ENCODE measurements at places on chromosomes 3 and 15. TPM values are rescaled to one million over a fixed set of nuclear protein-coding genes. Genes with fewer than 3 reads are reported as not detected.

DNA sequence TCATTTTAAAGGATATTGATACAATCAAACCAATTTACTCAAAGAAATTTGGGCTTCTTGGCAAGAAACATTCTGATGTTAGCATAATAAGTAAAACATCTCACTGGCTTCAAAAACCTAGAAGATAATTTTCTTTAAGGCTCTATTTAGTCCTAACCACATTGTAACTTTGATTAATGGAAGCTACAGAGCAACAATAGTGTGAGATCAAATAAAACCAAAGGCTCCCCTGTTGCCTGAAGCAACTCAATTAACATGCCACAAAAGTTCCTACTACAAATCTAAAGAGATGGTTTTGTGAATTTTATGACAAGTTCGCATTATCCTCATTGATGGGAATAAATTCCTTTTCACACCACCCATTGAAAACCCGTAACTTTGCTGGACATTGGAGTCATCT lies 5.9 kb downstream of the DPH6 start:
- no peak for DNase-seq

UTS2B gene
- not detected for total RNA-seq

TASOR gene
- 65.0 TPM for total RNA-seq

DNA sequence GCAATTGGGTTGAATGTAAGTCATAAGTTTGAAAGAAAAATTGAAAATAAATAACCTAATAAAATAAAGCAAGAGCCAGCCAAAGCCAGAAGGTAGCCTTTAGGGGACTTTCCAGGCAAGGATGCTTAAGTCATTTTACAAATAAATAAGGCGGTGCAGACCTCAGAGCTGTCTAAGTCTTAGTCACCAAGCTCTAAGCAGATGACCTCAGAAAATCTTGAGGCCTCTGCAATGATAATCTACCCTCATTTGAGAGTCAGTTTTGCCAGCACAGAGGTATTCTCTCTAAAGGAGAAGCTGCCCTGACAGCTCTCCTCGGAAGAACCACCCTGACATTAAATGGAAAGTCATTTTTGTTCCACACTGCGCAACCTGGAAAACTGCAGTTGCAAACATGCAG lies 113.9 kb downstream of the OXNAD1 start:
- peak; percentile 72 for DNase-seq

GRCh38 chr15:22980189-22981050 lies at the start of gene CYFIP1:
TSS of gene CYFIP1 (minus strand) at chr15:22980368. CDS start at chr15:22947285, 33,083 bp downstream.
- DNase-seq = peak; percentile 81

Data from activated CD4-positive, alpha-beta T cell treated with anti-CD3 and anti-CD28 coated beads, Interleukin-2, amount 10 ng/mL, durations not matched to agents 24 days and 14 days (primary cell).